DMS79 (cell line): ENCODE measurements at places on chromosomes 16 and 17.

- DNase-seq, result no peak
Observed at GRCh38 chr16:27103954-27104353, 37.2 kb downstream of the C16orf82 start.

DNA sequence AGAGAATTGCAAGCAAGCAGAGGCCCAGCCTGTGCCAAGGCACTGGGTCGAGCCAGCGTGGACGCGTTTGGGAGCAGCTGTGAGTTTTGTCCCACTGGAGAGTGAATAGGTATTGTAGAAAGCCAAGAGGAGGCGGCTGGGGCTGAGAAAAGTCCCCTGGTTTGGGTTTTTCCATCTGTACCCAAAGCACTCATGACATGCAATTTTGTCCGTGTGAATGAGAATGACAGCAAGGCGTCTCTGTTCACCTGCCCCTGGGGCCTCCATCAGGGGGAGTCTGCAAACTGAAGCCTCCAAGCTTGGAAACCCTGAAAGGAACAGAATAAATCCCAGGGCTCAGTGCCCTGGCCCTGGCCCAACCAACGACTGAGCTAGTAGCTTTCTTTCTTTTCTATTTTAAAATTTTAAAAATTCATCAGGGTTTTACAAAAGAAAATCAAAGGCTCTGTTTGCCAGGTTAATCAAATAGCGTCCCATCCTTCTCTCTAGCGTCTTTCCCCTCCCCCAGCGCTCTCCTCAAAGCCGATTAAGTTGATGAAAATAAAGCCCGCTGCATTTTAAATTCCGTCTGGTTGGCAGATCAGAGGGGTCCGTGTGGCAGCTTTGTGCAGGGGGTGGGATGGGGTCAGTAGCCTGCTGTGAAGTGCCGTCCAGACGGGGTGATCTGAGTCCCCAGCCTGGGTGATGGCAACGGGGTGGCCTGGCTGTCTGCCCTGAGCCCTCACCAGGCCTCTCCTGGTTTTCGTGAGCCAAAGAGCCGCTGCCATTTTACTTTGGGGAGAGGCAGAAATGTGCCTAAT lies 171.0 kb downstream of the KATNIP start:
- DNase-seq, result no peak

DNA sequence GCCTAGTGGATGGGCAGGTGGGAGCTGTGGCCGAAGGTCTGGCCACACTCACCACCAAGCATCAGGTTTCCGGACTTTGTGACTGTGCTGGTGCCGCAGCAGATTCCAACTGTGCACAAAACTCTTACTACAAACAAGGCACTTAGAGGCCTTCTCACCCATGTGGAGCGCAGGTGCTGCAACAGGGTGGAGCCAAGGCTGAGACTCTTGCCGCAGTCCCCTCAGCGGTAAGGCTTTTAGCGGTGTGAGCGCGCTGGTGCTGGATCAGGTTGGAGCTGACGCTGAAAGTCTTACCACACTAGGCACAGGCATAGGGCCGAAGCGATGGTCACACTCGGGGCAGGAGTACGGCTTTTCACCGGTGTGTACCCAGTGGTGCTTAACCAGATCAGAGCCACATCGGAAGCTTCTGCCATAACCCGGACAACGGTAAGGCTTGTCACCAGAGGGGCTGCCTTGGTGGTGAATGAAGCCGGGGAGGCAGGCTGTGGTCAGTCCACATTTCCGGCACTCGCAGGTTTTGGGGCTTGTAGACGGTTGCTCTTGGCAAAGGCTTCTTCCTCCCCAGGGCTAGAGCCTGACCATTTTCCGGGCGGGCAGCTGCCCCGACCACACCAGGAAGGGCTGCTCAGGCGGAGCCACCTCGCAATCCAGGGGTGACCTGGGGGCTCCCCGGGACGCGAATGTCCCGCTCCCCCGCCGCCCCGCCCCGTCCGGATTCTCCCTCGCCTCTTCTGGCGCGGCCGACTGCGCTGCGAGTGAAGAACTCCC lies 1.0 kb upstream of the ARMC5 start:
- DNase-seq, result peak; percentile 67

DNA sequence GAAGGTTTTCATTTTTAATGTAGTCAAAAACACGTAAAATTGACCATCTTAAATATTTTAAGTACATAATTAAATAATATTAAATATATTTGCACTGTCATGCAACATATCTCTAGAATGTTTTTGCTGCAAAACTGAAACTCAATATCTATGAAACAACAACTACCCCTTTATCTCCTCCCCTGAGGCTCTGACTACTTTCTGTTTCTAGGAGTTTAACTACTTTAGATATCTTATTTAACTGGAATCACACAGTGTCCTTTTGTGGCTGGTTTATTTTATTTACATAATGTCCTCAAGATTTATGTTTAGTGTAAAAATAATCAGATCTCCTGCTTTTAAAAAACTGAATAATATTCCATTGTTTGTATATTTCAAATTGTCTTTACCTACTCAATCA lies 2003.9 kb downstream of the TP53TG3F start:
- DNase-seq, result no peak

GRCh38 chr16:73095885-73096421 lies 48.0 kb upstream of the ZFHX3 start:
- DNase-seq, result peak; percentile 64

DNA sequence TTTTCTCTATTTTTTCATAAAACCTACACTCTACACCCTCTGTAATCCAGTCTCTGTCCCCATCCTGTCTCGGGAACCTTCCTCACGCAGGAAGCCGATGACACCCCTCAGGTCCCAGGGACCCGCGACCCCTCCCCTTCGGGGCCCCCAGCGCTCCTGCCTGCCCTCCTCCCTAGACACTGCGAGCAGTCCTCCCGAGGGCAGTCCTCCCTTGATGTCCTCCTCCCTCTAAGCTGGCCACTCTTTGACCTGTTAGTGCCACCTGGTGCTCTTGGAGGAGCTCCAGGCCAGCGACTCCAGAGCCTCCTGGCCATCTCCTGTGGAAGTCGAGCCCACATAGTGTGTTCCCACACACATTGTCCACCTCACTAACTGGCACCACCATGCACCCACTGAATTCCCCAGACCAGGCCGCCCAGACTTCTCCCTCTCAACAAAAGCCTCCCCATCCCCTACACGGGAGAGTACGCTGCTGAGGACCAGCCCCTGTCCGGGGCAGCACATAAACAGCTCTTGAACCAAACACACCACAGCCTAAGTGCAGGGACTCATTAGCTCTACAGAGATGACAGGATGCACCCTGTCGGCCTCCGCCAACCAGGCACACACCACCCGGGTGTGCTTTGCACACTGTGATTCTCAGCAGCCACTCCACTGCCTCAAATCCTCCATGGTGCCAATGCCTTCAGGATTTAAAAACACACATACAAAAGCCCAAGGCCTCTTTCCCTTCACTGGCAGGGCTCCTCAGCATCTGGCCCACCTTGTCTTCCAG lies 9.3 kb downstream of the OSBPL7 start:
- DNase-seq, result no peak

DNA sequence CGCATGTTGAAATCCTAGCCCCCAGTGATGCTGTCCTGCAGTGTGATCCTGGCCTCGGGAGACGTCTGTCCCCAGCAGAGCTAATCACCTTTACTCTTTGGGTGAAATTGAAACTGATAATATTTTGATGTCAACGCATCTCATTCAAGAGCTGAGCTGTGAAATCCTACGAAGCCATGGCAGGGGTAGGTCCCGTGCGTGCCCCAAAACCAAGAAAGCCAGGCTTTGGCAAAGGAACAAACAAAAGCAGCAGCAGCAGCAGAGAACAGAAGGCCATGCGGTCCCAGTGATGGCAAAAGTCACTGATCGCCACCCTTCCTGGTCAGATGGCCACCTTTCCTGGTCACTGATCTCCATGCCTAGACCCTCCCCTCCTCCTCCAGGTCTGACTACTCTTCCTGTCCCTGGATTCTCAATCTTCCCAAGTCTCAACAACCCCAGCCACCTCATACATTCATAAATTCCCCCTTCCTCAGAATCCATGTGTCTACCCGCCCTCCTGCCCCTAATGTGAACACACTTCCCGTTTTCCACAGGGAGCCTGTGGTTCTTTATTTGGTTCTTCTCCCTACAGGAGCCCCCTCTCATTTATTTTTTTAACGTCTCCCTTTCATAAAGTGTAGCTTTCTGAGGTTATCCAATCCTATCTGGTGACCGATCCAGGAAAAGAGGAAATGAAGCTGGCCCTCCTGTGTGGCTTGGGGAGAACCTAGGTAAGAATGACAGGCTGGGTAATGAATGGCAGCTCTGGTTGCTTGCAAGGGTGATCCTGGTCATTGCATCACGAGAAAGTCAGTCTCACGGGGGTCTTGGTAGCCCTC lies 50.3 kb downstream of the CPPED1 start:
- DNase-seq, result no peak

GRCh38 chr16:86121374-86122010 lies 222.5 kb downstream of the IRF8 start:
- no peak for DNase-seq

GRCh38 chr16:80804056-80804525 lies 307 bp downstream of the CDYL2 start:
- DNase-seq, result no peak

- no peak for DNase-seq
Observed at GRCh38 chr17:58329810-58330537, 1.4 kb upstream of the TSPOAP1 start.

DNA sequence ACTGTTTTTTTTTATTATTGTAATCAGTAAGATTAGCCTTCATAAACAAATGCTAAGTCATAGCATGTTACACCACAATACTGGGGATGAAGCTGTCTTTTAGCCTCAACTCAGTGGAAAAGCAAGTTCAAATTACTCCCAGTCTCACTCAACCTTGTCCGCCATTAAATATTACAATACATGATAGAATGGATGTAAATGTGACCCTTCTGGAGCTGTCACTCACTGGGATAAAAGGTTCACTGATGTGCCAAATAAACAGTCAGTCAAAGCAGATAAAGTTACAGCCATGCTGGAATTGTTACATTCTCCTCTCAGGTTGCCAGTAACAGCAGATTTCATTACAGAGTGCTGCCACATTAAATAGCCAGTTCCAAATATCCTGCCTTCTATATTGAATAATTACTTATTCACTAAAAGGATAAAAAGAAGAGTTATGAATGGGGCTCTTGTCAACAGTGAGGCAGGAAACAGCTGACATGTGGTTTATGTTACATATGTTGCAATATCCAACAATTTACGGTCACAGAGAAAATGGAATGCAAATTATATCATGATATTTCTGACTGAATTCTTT lies 53.4 kb downstream of the BRIP1 start:
- no peak for DNase-seq

DNA sequence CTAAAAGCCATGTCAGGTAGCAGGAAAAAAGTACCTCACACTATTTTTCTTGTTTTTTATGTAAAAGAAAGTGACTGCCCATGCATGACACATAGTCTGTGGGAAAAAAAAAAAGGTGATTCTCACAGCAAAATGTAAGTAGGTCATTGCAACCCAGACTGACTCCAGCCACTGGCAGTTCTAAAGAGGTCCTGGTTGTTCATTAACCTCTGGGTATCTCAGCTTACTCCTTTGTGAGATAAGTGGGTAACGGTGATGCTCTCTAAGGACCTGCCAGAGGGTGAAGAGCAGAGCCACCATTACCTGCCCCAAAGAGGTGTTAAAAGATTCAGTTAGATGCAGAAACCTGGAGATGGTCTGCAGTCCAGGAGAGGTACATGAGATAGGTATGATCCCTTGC lies 531.9 kb downstream of the GRIN2A start:
- DNase-seq, result no peak

- peak; percentile 58 for DNase-seq
Observed at GRCh38 chr17:17356149-17356930, 53.2 kb downstream of the NT5M start.

DNA sequence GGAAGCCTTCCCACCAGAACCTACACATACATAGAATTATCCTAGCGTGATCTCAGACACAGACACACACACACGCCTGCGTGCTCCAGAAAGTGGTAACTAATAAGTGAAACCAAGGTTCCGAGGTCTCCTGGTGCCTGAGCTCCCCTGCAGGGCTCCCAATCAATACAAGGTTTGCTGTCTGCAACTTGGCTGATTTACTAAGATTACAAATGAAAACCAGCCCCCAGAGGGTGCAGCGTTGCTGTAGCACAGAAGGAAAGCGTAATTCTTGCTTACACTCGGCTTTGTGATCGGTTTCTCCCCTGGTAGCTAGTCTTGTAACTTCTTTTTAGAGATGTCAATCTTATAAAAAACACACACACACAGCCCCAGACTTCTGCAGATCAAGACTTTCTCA lies 334.1 kb upstream of the XYLT1 start:
- DNase-seq, result no peak

DNA sequence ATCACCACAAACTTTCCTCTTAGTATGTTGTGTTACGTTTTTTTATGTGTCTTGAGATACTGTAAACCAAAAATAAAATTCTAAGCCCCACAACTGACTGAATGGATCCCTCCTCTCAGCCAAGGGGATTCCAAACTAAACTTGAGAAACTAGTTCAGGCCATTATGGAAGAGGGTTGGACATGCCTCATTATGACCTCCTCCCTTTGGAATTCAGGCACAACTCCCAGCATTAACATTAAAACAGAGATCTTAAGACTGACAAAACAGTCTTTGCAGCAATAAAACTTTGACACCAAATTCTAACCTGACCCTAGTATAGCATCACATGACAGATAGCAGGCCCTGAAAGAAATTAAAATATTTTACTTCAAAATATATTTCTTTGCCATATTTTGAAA lies 51.1 kb upstream of the SLC47A1 start:
- no peak for DNase-seq

GRCh38 chr17:37756051-37756450 lies 11.2 kb upstream of the HNF1B start:
- DNase-seq, result no peak

- DNase-seq, result peak; percentile 66
Observed at GRCh38 chr16:30615358-30616091, 5.3 kb upstream of the ZNF689 start.

GRCh38 chr17:68860941-68861340 lies 94.3 kb downstream of the ABCA8 start:
- no peak for DNase-seq

DNA sequence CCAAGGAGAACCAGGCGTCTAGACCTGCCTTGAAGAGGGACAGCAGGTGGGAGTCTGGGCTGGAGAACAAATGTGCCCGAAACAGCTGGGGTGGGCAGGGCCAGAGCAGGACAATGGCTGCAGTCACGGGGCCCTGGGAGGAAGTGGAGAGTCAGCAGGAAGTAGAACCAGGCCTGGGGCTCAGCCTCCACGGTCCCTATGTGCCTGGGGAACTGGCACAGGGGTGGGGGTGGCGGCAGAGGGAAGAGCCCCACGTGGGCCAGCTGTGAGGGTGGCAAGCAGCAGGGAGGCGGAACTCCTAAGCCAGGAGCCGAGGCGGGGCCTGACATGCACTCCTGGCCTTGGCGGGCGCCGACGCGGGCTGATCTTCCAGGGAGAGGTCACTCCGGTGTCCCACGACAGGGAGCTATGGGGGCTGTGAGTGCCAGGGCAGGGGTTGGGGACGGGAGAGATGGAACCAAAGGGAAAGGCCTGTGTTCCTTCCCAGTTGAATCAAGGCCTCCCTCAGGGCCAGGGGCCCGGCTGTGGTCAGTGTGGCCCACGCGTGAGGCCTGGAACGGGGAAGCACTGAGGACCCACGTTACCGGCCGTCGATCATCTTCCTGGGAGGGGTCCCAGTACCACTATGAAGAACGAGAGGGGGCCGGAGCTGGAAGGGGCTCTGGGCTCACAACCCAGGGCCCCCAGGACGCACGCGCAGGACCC lies 42.7 kb downstream of the TIMM22 start:
- DNase-seq, result peak; percentile 27

- DNase-seq, result no peak
Observed at GRCh38 chr16:373848-374615, 3.7 kb upstream of the MRPL28 start.
